ENCODE measurements at places on chromosomes 3 and 15.

- no peak for DNase-seq
These were observed 36.4 kb upstream of the EHHADH start for GRCh38 chr3:185290266-185290665.

DNA sequence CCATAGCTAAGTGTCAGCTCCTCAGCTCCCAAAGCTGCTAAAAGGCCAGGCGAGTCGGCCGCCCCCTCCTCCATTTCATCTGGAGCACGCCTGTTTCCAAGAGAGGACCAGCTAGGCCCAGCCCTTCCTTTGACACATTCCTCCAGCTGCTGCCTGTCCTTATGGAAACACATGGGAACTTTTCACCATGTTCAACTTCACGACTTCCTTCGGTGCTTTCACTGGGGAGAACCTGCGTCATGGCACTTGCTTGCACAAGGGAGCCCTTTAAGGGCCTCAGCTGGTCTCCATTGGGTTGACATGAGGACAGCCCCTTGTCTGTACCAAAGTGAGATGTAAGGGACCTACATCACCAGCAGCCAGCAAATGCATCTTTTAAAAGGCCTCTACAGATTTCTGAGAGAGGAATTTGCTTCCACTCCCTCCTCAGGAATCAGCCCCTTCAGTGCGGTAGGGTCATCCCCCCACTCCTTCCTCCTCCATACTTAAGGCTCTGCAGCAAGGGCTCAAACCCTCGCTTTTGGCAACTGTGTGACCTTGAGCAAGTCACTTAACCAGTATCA is 2.1 kb downstream of the MAGI1 start:
- no peak for DNase-seq

GRCh38 chr15:51681303-51681963 is at the start of gene SCG3:
SCG3 (plus strand) TSS chr15:51681503; CDS start chr15:51681756, 253 bp downstream.
- DNase-seq = peak; percentile 88

DNA sequence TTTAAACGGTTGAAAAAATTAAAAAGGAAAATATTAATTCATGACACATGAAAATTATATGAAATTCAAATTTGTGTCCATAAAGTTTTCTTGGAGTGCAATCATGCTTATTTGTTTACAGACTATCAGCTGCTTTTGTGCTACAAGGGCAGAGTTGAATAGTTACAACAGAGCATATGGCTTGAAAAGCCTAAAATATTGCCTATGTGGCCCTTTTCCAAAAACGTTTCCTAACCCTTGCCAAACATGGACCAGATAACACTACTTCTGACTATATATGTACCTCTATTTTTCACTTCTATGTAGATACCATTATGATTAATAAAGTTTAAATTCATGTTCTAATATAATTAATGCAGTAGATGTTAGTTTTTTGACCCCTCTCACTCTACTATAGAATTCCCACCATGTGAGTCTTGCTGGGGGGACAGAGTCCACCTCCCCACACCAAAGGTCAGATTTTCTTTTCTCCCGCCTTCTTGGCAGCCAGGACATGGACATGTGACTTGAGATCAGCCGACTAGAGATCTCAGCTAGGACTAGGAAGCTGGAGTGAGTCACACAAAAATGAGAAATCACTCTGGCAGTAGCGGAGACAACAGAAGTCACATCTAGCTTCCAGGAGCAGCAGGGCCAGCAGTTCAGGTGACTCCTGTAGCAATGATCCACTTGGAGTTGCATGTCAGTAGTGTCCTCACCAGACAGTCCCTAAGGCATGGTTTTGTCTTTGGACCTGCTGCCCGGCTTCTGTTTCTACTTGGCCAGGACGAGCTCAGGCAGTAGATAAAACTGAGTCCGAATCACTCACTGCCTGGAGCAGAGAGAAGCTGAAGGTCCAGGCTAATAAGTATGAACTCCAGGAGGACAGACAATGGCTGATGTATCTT is 22.4 kb downstream of the CIAO2A start:
- no peak for DNase-seq

DNA sequence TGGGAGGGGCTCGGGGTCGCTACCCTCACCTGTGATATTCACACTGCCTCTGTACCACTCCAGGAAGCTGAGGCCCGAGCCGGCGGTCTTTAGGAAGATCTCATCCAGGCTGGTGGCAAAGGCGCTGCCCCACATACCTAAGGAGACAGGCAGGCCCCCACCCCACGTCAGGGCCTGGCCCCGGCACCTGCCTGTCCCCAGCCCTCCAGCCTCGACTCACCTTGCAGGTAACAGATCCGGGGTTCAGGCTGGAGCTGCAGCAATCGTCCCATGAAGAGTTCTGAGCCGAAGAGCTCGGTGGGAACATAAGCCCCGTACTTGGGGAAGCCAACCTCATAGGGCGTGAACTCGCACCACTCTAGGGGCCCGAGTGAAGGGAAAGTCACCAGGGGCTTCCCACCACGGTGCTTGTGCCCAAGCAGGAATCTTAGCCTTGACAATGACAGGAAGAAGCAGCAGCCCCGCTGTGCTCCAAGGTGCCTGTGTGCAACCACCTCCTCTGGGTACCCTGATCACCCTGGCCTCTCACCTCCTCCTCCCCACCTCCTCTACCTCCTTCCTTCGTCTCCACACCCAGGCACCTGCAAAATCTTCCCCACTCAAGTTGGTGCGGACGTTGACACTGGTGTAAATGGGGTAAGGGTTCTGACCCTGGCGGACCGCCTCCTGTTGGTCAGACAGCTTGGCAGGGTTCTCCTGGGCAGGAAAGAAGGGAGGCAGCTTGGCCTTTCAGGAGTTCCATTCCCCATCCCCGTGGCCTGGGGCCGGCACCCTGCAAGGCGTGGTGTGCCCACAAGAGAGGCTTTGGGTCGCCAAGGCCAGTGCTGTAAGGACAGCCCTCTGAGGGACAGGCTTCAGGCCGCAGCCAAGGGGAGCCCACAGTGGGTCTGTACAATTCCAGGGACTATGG is 10.6 kb downstream of the PLA2G4F start:
- DNase-seq = peak; percentile 19

- no peak for DNase-seq
These were observed 66.7 kb upstream of the NANOGP8 start for GRCh38 chr15:35151782-35152181.

GRCh38 chr3:20724241-20724640 is 538.2 kb upstream of the SGO1 start:
- DNase-seq = no peak

- no peak for DNase-seq
These were observed 640.8 kb downstream of the TUSC7 start for GRCh38 chr3:117350371-117350770.

GRCh38 chr3:150324788-150325187 is 83.3 kb upstream of the TSC22D2 start:
- DNase-seq = no peak
